ENCODE measurements at places on chromosomes 12 and 14.

DNA sequence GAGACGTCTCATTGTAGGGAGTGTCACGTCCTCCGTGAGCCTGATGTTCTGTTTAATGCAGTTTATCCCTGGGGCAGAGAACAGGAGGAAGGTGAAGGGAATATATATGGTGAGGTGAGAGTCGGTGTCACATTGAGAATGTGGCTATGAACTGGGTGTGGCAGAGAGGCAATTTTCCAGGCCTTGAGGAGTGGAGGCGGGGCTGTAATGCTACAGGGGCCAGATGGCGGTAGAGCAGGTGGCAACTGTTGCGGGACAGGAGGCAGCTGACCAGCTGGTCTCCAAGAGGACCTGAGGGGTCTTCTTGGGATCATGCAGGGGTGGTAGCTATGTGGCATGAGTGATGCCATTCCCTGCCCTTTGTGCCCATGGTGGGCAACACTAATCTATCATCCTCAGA is 59.6 kb downstream of the CACNA1C start:
- DNase-seq = no peak

GRCh38 chr12:126389220-126389841 is 1324.1 kb downstream of the AACS start:
- DNase-seq = no peak

DNA sequence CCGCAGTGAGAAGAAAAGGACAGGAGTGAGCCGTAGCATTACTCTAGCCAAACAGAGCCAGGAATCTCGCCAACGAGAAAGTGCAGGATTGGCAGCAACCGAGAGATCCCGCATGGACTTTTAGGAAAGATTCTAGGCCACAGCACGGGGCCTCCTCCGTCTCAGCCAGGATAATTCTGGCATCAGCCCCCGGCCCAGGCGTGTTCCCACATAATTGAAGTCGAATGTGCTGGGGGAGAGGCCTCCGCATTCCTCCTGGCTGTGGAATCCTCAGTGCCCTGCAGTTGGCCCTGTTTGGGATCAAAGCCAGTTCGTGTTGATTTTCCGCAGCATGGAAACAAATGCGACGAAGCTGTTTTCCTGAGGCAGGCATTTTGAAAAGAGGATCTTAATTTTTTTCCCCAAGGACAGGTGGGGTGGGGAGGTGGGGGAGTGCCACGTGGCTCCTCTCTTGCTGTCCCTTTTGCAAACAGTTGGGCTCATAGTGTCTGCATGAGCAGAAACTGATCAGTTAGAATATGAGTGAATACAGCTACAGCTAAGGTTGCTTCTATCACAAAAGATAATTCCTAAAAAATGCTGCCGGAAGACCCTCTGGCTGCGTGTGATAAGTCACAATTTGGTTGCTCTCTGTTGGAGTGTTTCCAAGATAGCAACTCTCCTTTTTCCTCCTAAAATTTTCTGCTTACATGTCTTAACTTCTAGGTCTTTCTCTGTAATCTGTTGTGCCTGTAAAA is 37.3 kb upstream of the ATXN2 start:
- no peak for DNase-seq

GRCh38 chr12:57661376-57661775 is 28.4 kb upstream of the B4GALNT1 start:
- DNase-seq = no peak

GRCh38 chr14:64855721-64856528 is 23.8 kb downstream of the SPTB start:
- no peak for DNase-seq

DNA sequence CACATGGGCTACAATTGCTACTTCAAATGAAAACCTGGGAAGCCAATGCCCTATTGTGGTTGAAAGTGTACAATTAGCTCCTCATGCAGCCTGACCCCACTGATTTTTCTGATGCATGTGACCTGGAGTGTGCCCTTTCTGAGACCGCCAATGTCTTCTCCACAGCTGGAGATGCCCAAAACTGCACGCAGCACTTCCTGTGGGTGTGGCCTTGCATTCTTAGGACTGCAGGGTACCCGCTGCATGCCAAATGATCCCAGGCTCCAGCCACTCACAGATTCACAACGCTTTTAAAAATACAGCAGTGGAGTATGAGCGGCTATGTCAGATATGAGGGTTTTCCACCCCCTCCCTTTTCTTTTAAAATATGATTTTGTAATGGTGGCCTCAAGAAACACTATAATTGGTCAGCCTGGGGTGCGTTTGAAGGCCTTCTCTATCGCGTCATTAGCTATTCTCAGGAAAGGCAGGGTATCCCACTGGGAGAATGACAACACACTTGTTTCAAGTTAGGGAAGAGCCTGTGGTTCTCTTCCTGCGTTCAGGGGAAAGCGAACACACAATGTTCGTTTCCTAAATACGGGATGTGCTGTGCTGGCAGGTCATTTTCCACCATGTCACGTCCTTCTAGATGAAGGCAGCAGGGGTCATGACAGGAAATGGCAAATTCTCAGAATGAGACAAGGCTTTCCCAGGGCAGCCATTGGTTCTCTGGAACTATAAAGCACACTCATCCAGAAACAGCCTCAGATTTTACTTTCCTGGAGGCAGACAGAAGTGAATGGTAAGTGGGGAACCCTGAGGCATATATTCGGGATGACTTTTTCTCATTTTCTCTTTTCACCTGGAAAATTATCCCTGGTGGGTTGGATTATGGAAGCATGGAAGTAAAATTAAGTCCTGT is at the start of gene APOLD1:
APOLD1 (plus strand) TSS at position 749 of the 904 bp plus-strand sequence; CDS start at position 782, 33 bp downstream.
- no peak for DNase-seq

- no peak for DNase-seq
Observed at GRCh38 chr12:571795-572531, 91.3 kb downstream of the NINJ2 start.

- DNase-seq = no peak
Observed at GRCh38 chr12:114218136-114218535, 187.8 kb downstream of the TBX5 start.

DNA sequence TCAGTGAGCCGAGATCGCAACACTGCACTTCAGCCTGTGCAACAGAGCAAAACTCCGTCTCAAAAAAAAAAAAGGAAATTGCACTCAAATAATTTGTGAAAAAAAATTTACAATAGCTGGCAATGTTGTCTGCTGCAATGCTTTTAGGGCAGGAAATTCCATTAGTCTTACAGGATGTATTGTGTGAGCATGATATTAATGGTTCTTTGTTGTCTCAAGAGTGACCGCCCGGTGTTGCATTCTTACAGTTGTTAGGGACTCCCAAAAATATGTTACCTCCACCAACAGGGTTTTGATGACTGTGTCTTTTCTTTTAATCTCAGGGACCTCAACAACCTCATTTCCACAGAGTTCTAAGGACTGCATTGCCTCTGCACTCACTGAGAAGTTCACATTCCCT is 44.8 kb downstream of the PZP start:
- no peak for DNase-seq

GRCh38 chr12:105192624-105193225 is 43.2 kb downstream of the APPL2 start:
- DNase-seq = no peak

- no peak for DNase-seq
Observed at GRCh38 chr14:93019367-93019843, 96.3 kb downstream of the ITPK1 start.
